ENCODE measurements at places on chromosomes 7 and 10.

- no peak for DNase-seq
Observed at GRCh38 chr7:106812027-106812643, 52.9 kb upstream of the PIK3CG start.

GRCh38 chr10:90222939-90223338 is 521.5 kb downstream of the KIF20B start:
- DNase-seq, result no peak

- no peak for DNase-seq
Observed at GRCh38 chr10:77111611-77112550, 525.7 kb downstream of the KCNMA1 start.

- no peak for DNase-seq
Observed at GRCh38 chr7:136163340-136163801, 186.2 kb upstream of the MTPN start.

DNA sequence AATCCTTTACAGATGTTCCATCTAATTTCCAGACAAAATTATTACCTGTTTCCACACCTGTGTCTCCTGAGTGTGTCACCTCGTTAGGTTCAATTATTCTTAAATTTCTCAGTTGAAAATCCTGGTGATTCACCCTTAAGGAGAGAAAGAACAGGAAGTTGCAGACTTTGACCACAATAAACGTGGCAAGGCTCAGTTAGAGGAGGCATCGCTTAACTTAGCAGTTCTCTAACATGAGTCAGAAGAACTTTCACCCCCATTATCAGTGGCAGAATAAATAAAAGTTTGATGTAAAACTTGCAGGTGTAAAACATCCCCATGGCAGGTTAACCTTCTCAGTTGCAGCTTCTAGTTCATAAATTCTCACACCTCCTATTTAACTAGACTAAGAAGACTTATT is 8.3 kb downstream of the XPNPEP1 start:
- no peak for DNase-seq

DNA sequence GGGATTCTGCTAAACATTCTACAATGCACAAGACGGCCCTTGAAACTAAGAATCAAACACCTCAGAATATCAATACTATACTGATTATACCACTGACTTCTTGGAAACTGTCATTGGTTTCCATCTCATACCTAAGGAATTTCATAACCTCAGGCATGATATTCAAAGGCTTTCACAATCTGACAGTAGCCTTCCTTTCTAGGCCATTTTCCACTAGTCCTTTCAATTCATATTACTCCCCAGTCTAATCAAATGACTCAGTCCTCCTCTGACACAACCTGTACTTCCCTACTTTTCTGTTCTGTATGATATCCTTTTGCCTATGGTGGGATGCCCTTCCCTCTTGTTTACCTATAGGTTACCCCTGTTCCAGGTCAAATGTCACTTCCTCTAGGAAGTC is 48.3 kb downstream of the CSTF2T start:
- DNase-seq, result no peak

- DNase-seq, result no peak
Observed at GRCh38 chr10:125377368-125377767, 217.0 kb upstream of the CTBP2 start.

- no peak for DNase-seq
Observed at GRCh38 chr10:69492091-69492745, 41.0 kb downstream of the TSPAN15 start.

- DNase-seq, result no peak
Observed at GRCh38 chr7:139829775-139830117, 682 bp downstream of the TBXAS1 start.

DNA sequence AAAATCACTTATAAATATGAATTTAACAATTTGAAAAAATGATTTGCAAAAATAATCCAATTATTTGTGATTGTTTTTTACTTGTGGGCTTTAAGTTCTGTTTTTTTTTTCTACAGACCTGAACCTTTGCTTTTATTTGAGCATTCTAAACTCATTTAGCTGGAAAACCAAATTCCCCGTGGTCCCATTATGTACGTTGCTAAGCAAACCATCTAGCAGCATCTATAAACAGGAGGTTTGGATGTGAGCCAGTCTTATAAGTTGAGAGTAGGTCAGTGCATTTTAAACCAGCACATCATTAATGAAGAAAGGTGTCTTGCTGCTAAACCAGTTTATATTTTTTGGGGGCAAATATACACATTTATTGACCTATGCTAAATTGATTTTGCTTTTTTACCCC is 77.3 kb downstream of the LRRN3 start:
- no peak for DNase-seq

DNA sequence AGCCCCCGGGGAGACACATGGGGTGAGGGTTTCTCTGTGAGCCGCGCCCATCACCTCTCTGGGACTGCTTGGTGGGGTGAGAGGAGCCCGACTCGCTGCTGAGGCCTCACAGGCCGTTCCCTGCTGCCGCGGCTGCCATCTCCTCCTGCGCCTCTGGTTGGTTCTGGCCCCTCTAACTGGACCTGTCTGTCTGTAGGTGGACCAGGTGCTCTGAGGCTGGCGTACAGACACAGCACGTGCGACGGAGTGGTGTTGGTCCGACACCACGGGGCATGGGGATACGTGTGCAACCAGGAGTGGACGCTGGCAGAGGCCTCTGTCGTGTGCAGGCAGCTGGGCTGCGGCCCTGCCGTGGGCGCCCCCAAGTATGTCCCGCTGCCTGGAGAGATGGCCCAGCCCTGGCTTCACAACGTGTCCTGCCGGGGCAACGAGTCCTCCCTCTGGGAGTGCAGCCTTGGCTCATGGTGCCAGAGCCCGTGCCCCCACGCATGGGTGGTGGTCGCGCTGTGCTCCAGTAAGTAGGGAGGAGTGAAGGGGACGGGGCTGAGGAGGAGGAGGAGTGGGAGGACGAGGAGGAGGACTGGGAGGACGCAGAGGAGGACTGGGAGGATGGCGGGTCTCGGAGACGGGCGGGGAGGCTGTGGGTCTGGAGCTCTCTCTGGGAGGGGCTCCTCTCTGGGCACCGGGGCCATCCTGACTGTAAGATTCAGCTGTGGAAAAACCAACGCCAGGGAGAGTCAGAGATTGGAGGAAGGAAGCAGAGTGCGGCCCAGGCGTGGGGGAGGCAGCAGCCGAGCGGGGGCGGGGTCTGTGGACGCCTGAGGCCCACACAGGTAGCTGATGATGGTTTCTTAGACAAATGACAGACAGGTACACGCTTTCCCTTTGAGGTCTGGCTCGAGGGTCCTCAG is 2.6 kb downstream of the SCART1 start:
- no peak for DNase-seq

- DNase-seq, result no peak
Observed at GRCh38 chr10:17375936-17376584, 78.3 kb downstream of the ST8SIA6 start.

- DNase-seq, result no peak
Observed at GRCh38 chr10:38032886-38033285, 22.4 kb downstream of the ZNF33A start.

DNA sequence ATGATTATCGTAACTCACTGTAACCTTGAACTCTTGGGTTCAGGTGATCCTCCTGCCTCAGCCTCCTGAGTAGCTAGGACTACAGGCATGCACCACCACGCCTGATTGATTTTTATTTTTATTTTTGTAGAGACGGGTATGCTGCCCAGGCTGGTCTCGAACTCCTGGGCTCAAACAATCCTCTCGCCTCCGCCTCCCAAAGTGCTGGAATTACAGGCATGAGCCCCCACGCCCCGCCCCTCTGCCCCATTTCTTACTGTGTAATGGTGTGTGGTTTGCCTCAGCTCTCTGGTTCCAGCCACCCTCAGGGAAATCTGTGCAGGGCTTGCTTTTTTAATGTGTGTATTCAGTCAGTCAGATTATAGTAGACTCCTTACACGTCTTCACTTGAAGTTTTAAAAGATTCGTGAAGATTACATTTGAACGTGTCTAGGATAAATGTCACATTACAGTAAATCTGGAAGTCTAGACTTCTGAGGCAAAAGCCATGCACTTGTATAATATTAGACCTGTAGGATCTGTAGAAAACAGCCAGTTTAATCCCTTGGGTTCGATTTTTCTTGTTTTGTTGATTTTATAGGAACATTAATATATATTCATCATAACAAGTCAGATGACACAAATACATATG is 276.2 kb downstream of the CAMK1D start:
- DNase-seq, result no peak

GRCh38 chr7:91201442-91202113 is 62.7 kb upstream of the FZD1 start:
- no peak for DNase-seq

DNA sequence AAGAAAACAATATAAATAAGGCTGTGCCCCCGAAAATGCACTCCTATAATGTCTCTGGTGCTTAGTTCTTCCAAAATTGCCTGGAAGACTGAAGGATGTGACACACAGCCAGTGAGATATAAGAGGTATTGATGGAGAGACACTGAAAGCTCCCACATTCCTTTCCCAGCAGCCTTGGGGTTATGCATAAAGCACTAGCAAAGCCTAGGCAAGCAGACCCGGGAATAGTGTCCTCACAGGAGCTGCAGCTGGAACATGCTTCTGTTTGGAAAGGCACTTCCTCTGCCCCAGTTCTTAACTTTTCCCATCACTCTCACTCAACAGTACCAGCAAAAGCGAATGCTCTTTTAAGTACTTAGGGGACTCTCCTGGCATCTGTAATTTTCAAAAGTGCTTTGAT is 178.0 kb downstream of the AMPH start:
- no peak for DNase-seq

DNA sequence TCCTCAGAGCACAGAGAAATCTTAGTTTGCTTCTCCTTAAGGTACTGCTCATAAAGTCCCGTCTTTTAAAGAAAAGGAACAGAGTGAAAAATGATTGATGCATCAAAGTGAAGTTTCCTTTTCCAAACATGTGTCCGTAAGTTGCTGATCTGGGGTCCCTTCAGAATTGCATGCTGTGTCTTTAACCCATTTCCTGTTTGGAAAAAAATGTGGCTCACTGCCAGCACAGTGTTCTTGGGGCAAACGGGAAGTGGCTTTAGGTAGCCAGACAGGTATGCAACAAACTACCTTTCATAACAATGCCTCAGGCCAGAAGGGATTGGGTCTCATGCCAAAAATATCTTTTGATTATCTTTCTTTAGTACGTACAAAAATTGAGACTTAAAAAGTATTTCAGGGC is 50.9 kb downstream of the TFAM start:
- DNase-seq, result no peak

- no peak for DNase-seq
Observed at GRCh38 chr10:117968354-117969182, 78.2 kb downstream of the RAB11FIP2 start.
